Tibial nerve (tissue), 4 donors: ENCODE measurements at places on chromosomes 16 and 17. TPM values are rescaled to one million over a fixed set of nuclear protein-coding genes. Genes with fewer than 3 reads are reported as not detected.
A peak's percentile ranks its signal among the peaks of the same experiment; 100 is the strongest.

FKBP10 gene
- total RNA-seq: 47.9 TPM

GAS2L2 gene
- 1.4 TPM for total RNA-seq

GRCh38 chr16:12063435-12063834, 86.9 kb downstream of the SNX29 start:
- no peak for DNase-seq
- H3K36me3 ChIP-seq: no peaks in the 10 kb centered on the region
- peaks cover 7% of the 10 kb centered on the region for H3K4me1 ChIP-seq
- H3K27ac ChIP-seq: peak overlapping the region; percentile 81
- no peak overlapping the region for H3K4me3 ChIP-seq
- H3K27me3 ChIP-seq: no peaks in the 10 kb centered on the region

CES5A gene
- total RNA-seq: not detected

DNA sequence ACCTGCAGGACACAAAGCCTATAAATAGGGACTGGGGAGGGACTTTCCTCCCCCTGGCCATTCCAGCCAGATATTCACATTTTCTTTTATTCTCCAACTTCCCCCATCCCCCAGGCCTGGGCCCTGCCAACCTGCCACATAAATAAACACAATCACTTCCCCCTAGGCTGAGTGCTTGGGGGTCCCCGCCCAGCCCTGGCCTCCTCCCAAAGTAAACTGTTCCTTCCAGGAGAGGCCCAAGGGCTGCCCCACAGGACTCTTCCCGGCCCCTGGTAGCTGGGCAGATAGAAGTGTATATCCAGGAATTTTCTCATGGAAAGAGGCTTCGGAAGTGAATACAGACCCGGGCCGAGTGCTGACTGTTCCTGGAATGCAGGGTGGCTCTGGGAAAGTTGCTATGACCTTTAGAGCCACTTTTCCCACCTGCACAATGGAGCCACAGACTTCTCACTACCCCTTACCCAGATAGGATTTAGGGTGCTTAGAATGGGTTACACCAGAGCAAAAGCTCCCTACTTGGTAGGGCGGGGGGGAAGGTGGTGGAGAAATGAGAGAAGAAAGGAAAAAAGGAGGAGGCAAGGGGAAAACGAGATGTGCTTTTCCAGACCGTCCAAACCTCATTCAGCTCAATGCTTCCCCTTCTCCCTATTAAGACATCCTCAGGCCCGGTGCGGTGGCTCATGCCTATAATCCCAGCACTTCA, 8.5 kb downstream of the CSF3 start:
- no peaks in the 10 kb centered on the region for H3K27me3 ChIP-seq
- no peak for DNase-seq
- H3K4me1 ChIP-seq: peaks cover 54% of the 10 kb centered on the region
- no peak overlapping the region for H3K27ac ChIP-seq
- peaks cover 94% of the 10 kb centered on the region for H3K36me3 ChIP-seq

DNA sequence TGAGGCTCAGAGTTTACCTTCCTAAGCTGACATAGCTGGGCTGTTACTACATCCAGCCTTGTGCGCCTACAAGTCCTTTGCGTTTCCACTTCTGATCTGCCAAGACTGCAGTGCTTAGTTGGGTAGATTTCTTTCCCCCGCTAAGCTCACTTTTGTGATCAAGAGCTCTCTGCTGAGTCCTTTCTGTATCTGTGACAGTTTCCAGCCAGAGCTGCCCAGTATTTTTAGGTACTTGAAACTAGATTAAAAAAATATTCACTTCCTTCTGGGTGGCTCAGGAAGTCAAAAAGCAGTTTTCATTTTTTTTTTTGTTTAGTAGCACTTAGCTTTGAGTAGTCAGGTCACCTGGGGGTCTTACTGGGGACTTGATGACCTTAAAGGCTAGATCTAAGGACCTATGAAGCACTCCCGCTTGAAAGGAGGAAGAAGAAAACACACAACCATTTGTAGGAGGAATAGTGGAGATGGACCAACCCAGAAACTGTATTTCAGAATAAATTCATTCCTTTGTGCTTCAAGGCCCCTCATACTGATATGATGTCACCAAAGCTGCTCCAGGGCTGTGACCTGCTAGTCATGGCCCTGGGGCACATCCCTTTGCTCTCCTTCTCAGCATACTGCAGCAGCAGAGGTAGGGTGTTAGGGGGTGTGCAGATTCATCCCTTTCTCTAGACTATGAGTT, 75.6 kb upstream of the HNF1B start:
- H3K4me3 ChIP-seq: no peak overlapping the region
- no peak for DNase-seq
- H3K36me3 ChIP-seq: no peaks in the 10 kb centered on the region
- no peaks in the 10 kb centered on the region for H3K4me1 ChIP-seq
- no peak overlapping the region for H3K27ac ChIP-seq

HBM gene
- not detected for total RNA-seq

GRCh38 chr17:40071313-40072039, 8.7 kb downstream of the THRA start:
- peaks cover 99% of the 10 kb centered on the region for H3K4me1 ChIP-seq
- H3K27ac ChIP-seq: peak overlapping the region; percentile 98
- H3K27me3 ChIP-seq: no peaks in the 10 kb centered on the region

NPB gene
- total RNA-seq: not detected

- no peak overlapping the region for H3K4me3 ChIP-seq
- peak overlapping the region; percentile 62 for H3K27ac ChIP-seq
- peaks cover 76% of the 10 kb centered on the region for H3K4me1 ChIP-seq
- H3K36me3 ChIP-seq: no peaks in the 10 kb centered on the region
- no peaks in the 10 kb centered on the region for H3K27me3 ChIP-seq
Observed at GRCh38 chr17:45302649-45303173, 14.1 kb downstream of the MAP3K14 start.

DNA sequence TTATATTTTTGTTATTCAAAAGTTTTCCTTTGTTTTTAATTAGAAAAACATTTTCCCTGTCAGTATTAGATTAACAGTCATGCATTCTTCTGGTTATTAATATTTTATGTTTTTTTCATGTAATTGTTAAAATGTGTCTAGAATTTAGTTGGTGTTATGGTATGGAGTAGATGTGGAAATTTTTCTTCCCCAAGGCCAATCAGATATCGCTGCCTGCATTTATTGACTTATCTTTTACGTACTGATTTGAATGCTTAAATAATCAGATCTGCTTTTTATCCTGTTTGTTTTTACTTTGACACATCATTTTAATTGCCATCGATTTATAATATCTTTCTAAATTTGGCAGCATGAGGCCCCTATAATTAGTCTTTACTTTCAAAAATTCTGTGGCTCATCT, 13.6 kb downstream of the FTO start:
- no peaks in the 10 kb centered on the region for H3K27me3 ChIP-seq
- H3K27ac ChIP-seq: no peak overlapping the region
- H3K4me1 ChIP-seq: peaks cover 6% of the 10 kb centered on the region
- DNase-seq: no peak
- no peaks in the 10 kb centered on the region for H3K36me3 ChIP-seq

MMP25 gene
- 0.42 TPM for total RNA-seq

MYL4 gene
- total RNA-seq: not detected

DNA sequence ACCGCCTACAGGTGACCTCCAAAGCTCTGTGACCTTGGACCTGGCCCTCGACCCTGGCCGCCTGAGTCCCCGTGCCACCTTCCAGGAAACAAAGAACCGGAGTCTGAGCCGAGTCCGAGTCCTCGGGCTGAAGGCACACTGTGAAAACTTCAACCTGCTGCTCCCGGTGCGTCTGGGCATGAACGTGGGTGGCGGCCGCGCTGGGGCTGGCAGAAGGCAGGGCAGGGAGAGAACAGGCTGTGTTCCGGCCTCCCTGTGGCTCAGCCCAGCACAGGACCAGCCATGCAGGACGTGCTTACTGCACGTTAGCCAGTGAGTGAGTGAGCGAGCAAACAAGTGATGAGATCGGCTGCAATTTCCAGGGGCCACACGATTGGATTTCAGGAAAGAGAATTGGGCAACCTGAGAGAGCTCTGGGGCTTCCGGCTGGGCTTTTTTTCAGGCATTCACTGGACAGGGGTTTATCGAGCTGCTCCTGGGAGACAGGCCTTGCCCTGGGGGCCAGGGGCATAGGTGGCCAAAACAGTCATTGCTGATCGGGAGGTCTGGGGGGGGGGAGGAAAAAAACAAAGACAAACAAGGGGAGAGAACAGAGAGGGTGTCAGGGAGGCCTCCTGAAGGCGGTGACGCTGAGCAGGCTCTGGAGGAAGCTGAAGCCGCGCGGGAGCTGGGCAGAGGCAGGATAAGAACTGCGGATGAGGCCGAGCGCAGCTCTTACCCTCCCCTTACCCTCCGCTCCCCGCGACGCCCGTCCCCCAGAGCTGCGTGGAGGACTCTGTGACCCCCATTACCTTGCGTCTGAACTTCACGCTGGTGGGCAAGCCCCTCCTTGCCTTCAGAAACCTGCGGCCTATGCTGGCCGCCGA, 16.9 kb downstream of the ITGAX start:
- no peak overlapping the region for H3K4me3 ChIP-seq
- H3K4me1 ChIP-seq: no peaks in the 10 kb centered on the region
- no peaks in the 10 kb centered on the region for H3K36me3 ChIP-seq
- DNase-seq: no peak
- H3K27ac ChIP-seq: no peak overlapping the region
- no peaks in the 10 kb centered on the region for H3K27me3 ChIP-seq

RDM1 gene
- total RNA-seq: not detected

GRCh38 chr16:76121636-76122035, 155.6 kb upstream of the CNTNAP4 start:
- no peaks in the 10 kb centered on the region for H3K4me1 ChIP-seq
- no peak overlapping the region for H3K27ac ChIP-seq

DNA sequence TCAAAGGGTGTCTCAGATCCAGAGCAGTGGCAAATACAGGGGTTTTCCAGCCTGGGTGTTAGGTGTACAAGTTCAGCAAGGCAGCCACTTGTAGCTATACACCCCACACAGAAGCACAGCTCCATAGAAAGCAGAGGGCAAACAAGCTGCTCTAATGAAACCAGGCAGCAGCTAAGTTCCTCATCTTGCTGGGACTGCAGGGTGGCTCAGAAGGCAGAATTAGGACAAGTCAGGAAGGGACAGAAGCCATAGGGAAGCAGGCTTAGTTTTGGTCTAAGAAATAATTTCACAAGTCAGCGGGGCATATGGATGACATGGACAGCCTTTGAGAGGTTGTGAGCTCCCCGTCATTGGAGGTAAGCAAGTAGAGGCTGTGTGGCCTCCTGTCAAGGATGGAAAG, 23.7 kb downstream of the CNGB1 start:
- peaks cover 5% of the 10 kb centered on the region for H3K27me3 ChIP-seq
- H3K27ac ChIP-seq: no peak overlapping the region
- H3K36me3 ChIP-seq: no peaks in the 10 kb centered on the region
- no peaks in the 10 kb centered on the region for H3K4me1 ChIP-seq

EPOP gene
- 3.8 TPM for total RNA-seq

DNA sequence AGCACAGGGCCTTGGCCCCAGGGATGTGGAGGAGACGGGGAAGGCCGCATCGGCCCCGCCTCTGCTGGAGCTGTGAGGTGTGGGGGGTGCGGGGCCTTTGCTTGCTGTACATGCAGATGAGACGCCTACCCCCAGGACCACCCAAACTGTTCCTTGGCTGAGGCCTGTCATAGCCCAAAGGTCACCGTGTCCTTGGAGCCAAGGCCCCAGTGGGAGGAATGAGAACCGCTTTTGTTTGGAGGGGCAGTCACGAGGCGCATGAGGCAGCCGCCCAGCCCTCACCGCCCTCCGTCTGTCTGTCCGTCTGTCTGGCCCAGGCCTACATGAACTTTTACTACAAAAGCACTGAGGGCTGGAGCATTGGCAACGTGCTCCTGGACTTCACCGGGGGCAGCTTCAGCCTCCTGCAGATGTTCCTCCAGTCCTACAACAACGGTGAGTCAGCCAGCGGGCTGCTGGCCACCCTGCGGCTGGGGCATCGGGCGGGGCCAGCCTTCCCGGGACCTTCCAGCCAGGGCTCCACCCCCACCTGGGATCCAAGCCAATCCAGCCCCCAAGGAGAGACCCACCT, 8.8 kb downstream of the TAX1BP3 start:
- H3K27me3 ChIP-seq: no peaks in the 10 kb centered on the region
- H3K4me3 ChIP-seq: no peak overlapping the region
- DNase-seq: peak; percentile 71
- no peaks in the 10 kb centered on the region for H3K36me3 ChIP-seq
- H3K27ac ChIP-seq: peak overlapping the region; percentile 54

DNA sequence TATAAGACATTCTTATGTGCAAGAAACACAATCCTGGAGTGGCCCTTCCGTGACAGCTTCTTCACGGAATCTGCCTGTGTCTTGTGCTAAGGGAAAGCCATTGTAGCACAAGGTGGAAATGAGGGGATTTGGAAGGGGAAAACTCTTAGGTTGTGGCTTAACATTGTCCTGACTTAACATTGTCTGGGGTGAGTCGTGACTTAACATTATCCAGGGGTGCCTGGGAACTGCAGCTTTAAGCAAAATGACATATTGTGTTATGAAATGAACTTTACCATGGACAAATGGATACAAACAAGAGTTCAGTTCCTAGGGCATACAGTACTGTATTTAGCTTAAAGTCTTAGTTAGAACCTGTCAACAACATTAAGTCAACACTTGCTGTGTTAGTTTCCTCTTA, 323.9 kb downstream of the CPPED1 start:
- H3K27me3 ChIP-seq: no peaks in the 10 kb centered on the region
- H3K4me1 ChIP-seq: no peaks in the 10 kb centered on the region
- H3K4me3 ChIP-seq: no peak overlapping the region
- no peak overlapping the region for H3K27ac ChIP-seq

DNA sequence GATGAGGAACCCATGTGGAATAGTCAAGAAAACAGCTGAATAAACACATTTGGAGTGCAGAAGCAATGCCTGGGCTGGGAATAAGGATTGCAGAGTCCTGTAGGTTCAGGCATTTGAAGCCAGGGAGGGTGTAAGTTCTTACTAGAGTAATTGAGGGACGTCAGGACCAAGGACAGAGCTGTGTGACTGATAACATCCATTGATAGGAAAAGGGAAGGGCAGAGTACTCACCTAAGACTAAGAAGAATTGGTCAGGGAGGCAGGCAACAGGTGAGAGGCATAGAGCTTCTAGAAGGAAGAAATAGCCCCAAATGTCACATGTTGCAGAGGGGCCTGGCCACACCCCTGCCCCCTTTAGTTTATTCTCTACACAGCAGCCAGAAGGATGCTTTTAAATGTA, 79.8 kb upstream of the TMEM132E start:
- H3K27ac ChIP-seq: no peak overlapping the region
- H3K4me1 ChIP-seq: no peaks in the 10 kb centered on the region
- no peaks in the 10 kb centered on the region for H3K36me3 ChIP-seq
- peaks cover 4% of the 10 kb centered on the region for H3K27me3 ChIP-seq
